Activated CD8-positive, alpha-beta memory T cell treated with anti-CD3 and anti-CD28 coated beads, Interleukin-2, amount 50 U/mL, for 4 hours (primary cell): ENCODE measurements at places on chromosomes 13 and 19.

- no peak for DNase-seq
Observed at GRCh38 chr13:60511637-60512036, 114.6 kb downstream of the TDRD3 start.

DNA sequence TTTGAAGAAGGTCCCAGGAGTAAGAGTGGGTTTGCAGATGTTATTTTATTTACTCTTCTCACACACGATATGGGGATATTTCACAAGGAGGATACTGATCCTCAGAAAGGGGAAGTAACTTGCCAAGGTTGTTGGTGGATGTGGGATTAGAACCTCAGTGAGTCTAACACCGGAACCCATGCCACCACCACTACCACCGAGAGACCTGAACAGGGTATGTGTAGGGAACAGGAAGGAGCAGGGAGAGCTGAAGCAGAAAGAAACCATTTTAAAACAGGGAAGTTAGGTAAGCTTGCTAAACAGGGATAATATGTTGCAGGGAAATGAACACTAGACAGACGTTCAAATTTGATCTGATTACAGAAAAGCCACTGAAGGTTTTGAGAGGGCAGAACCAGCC lies 11.6 kb upstream of the CEACAM3 start:
- DNase-seq: no peak

- DNase-seq: no peak
Observed at GRCh38 chr19:16901491-16902175, 12.8 kb downstream of the F2RL3 start.

- no peak for DNase-seq
Observed at GRCh38 chr13:37806666-37807065, 62.9 kb downstream of the TRPC4 start.

DNA sequence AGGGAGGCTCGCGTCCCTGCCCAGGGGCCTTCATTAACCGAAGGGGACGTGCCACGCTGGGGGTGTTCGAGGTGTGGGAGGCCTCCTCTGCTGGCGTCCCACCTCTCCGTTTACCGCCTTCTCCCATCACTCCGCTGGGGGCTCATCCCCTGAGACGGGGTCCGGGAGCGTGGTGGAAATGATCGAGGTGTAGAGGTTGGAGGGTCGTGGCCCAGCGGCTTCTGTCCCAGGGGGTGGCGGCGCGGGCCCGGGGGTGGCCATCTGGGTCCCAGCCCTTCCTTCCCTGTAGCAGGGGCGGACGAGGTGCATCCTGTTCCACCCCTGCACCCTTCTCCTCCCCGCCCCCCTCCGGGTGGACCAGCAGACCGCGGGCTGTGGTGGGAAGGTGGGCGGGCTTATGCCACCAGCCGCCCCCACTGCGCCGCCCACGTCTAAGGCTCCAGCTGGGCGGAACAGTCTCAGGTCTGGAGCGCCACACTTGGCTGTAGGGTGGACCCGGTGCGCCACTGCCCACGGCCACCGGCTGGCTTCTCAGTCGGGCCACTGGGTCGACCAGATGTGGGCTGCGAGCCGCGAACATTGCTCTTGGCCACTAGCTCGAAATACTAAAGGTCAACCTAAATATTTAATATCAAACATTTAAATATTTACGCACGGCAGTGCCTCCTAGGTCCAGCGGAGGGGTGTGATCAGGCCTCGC lies 69.5 kb downstream of the ZNF723 start:
- no peak for DNase-seq

GRCh38 chr19:48714759-48715675 lies 4.5 kb downstream of the MAMSTR start:
- DNase-seq: no peak

- no peak for DNase-seq
Observed at GRCh38 chr13:44591316-44591715, 15.2 kb upstream of the TSC22D1 start.

DNA sequence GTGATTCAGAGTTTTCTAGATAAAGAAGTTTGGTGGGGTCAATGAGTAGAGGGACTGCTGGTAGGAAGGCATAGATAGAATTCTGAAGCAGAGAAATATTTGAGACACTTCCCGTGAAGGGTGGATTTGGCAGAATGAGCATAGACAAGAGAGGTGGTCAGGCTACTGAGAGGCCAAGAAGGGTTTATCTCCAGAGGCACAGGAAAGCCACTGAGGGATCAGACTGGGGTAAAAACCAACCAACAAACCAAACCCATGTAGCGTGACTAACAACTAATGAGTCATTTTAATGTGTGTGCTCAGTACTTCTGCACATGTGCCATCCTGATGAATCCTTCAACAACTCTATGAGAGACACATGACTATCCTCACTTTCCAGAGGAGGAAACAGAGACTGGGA lies 60.0 kb upstream of the SERP2 start:
- DNase-seq: no peak

DNA sequence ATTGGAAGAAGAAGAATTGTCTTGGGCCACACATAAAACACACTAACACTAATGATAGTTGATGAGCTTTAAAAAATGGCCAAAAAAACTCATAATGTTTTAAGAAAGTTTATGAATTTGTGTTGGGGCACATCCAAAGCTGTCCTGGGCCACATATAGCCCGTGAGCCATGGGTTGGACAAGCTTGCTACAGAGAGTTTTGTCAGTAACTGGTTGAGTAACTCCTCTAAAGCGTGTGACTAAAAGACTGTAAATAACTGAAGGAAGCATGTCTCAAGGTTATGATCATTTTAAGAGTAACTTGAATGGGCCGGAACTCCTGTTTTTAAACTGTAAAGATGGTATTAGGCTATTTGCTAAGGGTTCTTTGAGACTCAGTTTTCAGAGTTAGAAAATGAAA lies 118.0 kb downstream of the KL start:
- DNase-seq: no peak

DNA sequence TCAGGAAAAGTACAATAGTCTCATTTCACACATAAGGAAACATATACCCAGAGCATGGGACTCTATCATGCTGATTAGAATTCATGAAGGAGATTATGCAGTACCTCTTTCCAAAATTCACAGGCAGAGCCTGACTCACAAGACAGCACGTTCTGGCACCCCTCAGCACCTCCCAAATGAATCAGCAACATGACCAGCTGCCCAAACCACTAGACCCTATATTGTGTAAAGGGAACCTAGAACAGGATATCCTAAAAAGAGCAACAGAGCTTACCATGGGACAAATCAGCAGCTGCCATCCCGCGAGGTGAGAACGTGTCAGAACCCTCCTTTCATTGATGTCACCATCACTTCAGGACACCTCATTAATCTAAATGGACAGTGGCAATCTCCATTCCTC lies 2.5 kb downstream of the ZNF426 start:
- no peak for DNase-seq

DNA sequence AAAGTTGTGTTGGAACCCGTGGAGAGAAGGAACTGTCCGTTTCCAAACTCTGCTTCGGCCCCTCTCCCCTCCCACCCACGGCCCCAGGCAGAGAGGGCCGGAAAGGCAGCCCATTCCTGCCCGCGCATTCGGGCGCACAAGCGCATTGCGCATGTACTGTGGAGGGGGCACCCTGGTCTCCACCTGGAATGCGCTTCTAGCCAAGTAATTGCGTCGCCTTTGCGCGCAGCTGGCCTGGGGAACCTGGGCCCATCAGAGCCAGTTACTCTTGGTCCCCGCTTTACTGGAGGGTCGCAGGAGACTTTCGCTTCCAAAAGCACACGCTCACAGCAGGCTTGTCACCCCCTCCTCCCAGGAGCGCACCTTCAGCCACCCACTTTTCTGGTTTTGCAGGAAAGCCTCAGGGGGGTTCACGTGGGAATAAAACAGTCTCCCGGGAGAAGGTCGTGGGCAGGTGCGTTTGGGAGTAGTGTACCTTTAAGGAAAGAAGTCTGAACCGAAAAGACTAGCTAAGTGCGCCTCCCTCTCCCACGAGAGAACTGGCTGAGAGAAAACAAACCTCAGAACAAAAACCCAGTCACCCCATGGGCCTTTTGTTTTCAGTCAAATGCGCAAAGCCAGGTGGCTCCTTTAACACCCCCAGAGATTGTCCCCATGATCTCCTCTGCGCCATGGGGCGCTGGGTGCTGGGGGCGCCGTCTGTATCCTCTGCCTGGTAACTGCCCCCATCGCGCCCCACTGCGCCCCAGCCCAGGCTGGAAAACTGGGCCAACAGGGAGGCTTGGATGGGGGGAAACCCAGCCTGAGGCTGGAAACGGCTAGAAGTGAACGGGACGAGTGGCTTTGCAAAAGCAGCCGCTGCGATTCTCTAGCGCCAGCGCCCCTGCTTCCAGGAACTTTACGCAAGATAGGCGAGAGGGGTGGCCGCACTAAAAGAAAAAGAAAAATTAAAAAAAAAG lies 28.5 kb downstream of the GSX1 start:
- no peak for DNase-seq

- no peak for DNase-seq
Observed at GRCh38 chr13:92260363-92260762, 861.9 kb downstream of the GPC5 start.

- DNase-seq: no peak
Observed at GRCh38 chr13:100875392-100876043, 200.9 kb upstream of the TMTC4 start.

DNA sequence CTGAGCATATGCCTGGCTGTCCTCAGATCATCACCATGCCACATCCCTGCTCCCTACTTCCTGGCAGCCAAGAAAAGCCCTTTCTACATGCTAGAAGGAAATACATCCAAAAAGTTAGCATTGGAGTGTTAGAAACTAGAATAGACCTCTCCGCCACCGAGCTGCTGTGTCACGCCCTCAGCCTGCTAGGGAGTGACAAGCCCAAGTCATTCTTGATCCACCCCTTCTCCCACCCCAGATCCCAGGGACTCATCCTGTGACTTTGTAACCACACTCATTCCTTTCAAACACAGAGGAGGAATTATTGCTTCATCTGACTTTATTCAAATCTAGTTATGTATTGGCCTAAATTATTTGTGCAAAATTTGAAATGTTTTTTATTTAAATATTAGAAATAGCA lies 45.3 kb downstream of the POLR1D start:
- DNase-seq: no peak

DNA sequence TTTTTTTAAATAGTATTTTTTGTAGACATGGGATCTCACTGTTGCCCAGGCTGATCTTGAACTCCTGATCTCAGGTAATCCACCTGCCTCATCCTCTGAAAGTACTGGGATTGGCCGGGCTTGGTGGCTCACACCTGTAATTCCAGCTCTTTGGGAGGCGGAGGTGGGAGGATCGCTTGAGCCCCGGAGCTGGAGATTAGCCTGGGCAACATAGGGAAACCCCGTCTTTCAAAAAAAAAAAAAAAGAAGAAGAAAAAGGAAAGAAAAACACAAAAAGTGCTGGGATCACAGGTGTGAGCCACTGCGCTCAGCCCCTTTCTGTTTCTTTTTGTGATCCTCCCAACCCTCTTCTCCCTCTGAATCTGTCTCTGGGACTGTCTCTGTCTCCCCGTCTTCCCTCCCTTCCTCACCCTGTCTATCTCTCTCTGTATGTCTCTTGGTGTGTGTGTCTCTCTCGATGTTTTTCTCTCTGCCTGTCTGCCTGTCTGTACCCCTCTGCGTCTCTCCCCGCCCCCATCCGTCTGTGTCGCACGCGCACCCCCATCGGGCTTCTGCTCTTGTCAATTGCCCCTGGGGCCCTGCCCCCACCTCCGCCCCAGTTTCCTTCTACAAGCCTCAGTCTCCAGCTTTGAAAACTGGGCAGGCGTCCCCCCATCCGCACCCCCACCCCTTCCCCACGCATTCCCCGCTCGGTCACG lies 540 bp upstream of the ZFP36 start:
- DNase-seq: peak; percentile 93

GRCh38 chr13:64758521-64759244 lies 2471.5 kb downstream of the PCDH9 start:
- no peak for DNase-seq

DNA sequence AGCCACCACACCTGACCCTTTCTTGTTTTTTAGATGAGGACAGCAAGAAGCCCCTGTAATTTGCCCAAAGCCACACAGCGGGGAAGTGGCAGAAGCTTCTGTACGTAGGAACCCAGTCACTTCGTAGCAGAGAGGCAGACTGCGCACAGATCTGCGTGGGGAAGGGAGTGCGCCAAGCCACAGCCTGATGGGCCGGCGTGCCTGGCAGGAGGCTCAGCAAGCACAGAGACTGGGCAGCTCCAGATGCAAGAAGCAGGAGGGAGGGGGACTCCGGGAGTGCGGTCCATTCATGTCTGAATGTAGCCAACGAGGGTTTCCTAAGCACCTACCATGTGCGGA lies 347 bp upstream of the TJP3 start:
- DNase-seq: no peak

GRCh38 chr19:12090807-12091206 lies 26.3 kb downstream of the ZNF844 start:
- peak; percentile 53 for DNase-seq

- DNase-seq: no peak
Observed at GRCh38 chr13:100506600-100507422, 81.8 kb downstream of the GGACT start.

GRCh38 chr13:40776232-40776631 lies 5.2 kb upstream of the MRPS31 start:
- no peak for DNase-seq

GRCh38 chr13:51590971-51591627 lies 6.8 kb downstream of the WDFY2 start:
- no peak for DNase-seq

DNA sequence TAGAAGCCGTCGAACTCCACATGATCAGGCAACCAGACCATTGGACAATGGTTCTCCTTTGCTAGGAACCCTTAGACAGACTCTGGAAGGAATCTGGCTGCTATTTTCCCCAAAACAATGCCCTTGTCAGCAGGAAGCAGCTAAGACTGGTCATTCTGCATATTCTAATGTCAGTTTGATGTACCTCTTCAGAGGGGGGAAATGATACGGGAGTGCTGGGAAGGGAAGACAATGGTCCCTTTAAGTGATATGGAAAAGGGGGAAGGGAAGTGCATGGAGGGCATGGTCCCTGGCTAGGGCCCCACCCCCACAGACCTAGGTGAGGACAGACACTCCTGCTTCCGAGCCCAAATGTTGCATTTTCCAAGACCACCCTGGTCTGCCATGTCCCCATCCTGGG lies 389.0 kb upstream of the SLITRK6 start:
- DNase-seq: no peak

DNA sequence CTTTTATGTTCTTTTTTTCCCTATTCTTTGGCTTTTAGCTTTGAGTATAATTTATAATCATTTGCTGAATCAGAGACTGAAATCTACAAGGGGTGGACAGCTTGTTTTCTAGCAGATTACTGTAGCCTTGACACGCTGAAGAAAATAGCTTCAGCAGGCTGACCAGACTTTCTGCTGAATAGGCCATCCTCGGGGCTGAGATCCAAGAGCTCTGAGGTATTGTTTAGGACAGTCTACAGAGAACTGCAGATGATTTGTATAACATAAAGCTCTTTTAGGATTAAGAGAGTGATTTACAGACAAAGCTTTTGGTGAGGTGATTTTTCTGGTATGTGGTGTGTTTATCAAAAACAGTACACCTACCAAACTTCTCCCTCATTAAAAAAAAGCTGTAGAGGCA lies 16.8 kb downstream of the POLR1D start:
- DNase-seq: no peak

GRCh38 chr19:16374436-16374835 lies 49.8 kb downstream of the KLF2 start:
- DNase-seq: no peak
